Activated CD4-positive, CD25-positive, alpha-beta regulatory T cell treated with anti-CD3 and anti-CD28 coated beads, Interleukin-2, amount 50 U/mL, for 24 hours (primary cell): ENCODE measurements at places on chromosomes 4 and X.

- ATAC-seq, result no peak
These were observed 1.4 kb downstream of the MXD4 start for GRCh38 chr4:2260344-2261109.

DNA sequence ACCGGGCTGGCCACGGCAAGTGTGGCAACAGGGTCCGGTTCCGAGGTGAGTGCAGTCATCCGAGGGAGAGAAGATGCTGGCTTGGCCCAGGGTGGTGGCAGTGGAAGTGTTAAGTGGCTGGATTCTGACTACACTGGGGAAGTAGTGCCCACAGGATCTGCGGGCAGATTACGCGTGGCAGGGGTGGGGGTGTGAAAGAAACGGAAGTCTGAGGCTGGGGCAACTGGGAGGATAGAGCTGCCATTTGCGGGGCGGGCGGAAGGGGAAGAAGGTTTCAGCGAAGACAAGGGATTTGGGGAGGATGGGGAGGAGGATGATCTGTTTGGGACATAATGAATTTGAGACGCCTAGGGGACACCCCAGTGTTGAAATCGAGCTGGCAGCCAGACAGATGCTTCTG is 5.3 kb downstream of the RS1 start:
- ATAC-seq, result no peak

DNA sequence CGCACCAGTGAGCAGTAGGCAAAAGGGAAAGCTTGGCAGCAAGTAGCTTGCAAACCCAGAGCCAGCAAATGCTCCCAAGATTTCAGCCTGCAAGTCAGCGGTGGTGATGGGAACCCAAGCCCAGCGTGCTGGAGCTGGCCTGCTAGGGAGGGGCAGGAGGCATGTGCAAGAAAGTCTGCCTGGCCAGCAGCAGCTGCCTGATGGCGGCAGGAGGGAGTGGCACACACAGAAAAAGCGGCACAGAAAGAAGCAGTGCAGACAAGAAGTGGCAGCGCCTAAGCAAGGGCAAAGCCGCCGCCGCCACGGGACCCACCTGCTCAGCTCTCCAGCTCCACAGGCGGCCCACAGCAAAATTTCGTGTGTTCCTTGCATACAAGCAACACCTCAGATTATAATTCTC is 1206.5 kb upstream of the PABPC4L start:
- ATAC-seq, result no peak

GRCh38 chr4:143411527-143412419 is 75.1 kb downstream of the GAB1 start:
- ATAC-seq, result no peak

- no peak for ATAC-seq
These were observed 66.4 kb upstream of the HHIP start for GRCh38 chr4:144579411-144580030.

- no peak for ATAC-seq
These were observed 2182.9 kb upstream of the TENM3 start for GRCh38 chr4:180060159-180060889.

DNA sequence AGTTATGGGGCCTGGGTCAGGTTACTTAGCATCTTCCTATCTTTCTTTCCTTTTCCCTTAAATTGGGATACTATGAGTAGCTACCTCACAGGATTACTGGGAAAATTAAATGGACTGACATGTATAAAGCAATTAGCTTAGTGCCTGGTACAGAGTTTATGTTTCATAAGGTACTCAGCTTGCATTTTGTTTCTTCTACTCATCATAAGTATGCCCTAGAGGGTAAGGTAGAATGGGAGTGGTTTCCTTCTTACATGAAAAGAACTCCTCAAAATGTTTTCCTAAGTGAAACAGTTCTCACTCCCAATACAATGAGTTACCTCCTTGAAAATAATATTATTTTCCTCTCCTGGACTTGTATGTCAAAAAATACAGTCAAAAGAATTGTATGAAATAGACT is 75.7 kb downstream of the NPFFR2 start:
- ATAC-seq, result no peak

GRCh38 chr4:156538651-156539257 is 432.8 kb downstream of the PDGFC start:
- ATAC-seq, result no peak

- no peak for ATAC-seq
These were observed 148.8 kb downstream of the MGST2 start for GRCh38 chr4:139814323-139815015.

DNA sequence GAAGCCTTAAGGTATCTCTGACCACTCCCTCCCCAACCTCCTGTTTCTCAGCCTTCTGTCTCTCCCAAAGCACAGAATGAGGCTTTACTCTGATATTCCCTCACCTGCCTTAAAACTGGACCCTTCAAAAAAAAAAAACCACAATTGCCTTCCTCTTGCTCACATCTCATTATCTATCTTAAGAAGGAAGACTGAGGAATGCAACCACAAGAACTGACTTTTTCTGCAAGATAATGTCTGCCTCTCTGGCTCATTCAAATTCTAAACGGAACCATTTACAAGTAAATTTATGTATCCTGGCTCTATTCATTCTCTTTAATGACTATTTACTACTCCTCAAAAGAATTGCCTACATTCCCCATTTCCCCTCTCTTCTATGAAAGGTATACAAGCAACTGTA is 545.5 kb upstream of the HTR2C start:
- no peak for ATAC-seq

DNA sequence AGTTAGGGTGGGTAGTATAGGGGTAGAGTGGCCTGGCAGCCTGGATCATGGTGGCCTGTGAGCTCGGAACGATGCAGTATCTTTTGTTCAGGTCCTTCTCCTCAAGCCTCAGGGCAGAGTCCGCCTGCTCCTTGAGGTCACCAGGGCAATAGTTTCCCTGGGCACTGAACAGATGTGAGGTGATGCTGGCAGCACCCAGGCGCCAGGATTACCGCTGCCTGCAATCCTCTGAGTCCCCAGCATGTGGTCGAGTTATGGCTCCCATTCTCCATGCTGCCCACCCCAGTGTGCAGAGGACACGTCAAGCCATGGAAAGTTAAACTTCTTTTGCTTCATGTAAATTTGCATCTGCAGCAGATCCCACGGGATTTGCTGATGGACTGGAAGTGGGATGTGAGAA is 38.7 kb downstream of the NEIL3 start:
- no peak for ATAC-seq
